ENCODE measurements at places on chromosomes 12 and 14.

GRCh38 chr14:71481021-71481654 is 451.1 kb upstream of the RGS6 start:
- no peak for DNase-seq

- DNase-seq, result no peak
Measured at GRCh38 chr12:104570174-104570907, 113.6 kb downstream of the CHST11 start.

GRCh38 chr12:46209914-46210872 is 58.6 kb downstream of the SLC38A1 start:
- DNase-seq, result peak; percentile 97

DNA sequence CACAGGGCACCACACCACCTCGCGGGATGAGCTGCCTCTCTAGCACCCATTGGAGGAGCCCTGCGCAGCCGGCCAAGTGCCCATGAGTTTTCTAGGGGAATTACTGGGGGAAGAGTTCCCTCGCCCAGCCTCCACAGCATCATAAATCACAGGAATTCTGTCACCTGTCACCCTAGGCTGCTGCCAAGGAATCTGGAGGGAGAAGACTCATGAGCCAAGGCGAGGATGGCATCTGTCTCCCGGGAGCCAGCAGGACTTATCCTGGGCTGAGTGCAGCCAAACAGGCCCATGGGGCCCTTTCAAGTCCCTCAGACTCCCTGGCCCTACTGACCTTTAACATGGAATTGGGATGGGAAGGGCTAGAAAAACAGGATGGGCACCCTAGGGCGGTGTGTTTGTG is 7.8 kb upstream of the OTUB2 start:
- DNase-seq, result no peak

DNA sequence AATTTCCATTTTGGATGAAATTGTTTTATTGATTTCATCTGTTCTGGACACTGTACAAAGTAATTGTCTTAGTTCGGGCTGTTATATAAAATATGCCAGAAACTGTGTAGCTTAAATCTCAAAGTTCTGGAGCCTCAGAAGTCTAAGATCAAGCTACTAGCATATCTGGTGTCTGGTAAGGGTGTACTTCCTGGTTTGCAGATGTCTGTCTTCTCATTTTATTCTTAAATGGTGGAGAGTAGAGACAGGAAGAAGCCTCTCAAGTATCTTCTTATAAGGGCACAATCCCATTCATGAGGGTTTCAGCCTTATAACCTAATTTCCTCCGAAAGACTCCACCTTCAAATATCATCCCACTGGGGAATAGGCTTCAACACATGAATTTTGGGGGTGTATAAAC is 51.3 kb downstream of the MON2 start:
- DNase-seq, result no peak

- DNase-seq, result peak; percentile 96
Measured at GRCh38 chr12:12562585-12563261, at the start of gene DUSP16. TSS of gene DUSP16 (minus strand) at chr12:12562863. CDS start at chr12:12521098, 41,765 bp downstream.

DNA sequence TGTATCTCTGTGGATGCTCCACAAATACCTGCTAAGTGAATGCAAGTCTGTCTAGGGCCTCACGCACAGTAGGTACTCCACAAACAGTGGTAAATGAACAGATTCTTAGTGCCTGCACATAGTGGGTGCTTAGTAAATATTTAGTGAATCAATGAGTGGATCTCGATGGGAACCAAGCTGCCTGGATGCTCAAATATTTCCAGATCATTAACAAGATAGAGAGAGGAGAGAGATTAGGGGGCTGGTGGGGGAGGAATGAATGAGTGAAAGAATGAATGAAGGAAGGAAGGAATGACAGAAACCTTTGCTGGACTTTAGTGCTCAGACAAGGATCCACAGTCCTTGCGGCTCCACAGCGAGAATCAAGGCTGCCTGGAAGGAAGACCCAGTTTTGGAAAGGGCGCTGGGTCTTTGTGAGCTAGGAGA is 118.2 kb downstream of the SCARB1 start:
- DNase-seq, result no peak

Measured in epithelial cell of esophagus (primary cell).